Tibial nerve (tissue), 4 donors: ENCODE measurements at places on chromosomes 1 and 21. TPM values are rescaled to one million over a fixed set of nuclear protein-coding genes. Genes with fewer than 3 reads are reported as not detected.

PIK3CD gene
- total RNA-seq = 6.9 TPM

DNA sequence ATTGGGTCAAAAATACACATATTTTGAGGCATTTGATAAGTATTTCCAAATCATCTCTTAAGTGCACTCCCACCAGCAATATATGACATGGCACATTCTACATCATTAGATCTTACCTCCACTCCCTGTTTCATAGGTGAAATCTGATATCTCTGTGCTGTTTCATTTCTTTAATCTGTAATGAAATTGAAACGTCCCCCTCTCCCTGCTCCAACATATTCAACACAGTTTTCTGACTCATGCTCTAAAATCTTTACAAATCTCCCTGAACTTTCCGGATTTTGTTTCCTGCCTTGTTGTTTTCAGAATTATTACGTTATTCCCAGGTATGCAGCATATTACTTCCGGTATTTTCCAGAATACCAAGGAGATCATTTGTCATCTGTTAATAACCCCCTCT is 66.1 kb upstream of the AKT3 start:
- no peaks in the 10 kb centered on the region for H3K27me3 ChIP-seq
- no peak overlapping the region for H3K27ac ChIP-seq
- no peaks in the 10 kb centered on the region for H3K4me1 ChIP-seq
- H3K4me3 ChIP-seq = no peak overlapping the region
- H3K36me3 ChIP-seq = no peaks in the 10 kb centered on the region

GRCh38 chr21:26100573-26100972 is 70.0 kb downstream of the APP start:
- no peaks in the 10 kb centered on the region for H3K27me3 ChIP-seq
- DNase-seq = no peak
- peaks cover 8% of the 10 kb centered on the region for H3K4me1 ChIP-seq
- no peak overlapping the region for H3K4me3 ChIP-seq

DNA sequence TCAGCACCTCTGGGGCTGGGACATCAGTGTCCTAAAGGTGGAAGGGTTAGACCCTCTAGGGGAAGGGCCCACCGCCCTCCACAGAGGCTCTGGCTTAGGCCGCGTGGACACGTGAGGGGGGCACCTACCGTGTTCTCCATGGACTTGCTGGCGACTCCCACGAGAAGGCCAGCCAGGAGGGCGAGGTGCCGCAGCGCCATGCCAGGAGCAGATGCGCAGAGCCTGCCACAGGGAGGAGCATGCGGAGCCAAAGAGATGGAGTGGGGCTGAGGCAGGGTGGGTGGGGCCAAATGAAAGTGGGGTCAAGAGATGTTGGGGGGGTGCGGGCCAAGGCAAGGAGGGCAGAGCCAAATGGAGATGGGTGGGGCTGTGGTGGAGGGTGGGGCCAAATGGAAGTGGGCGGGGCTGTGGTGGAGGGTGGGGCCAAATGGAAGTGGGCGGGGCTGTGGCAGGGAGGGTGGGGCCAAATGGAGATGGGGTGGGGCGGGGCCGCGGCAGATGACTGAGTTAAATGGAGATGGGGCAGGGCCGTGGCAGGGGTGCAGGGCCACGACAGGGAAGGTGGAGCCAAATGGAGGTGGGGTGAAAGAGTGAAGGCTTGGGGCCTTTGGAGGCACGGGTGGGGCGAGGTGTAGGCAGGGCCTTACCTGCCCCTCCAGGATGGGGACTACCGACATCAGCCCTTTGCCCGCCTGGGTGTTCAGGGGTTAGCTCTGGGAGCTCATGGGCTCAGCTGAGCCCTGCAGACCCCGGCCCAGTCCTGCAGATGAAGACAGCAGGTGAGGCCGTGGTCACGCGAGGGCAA is 17.4 kb upstream of the RNF223 start:
- H3K4me1 ChIP-seq = no peaks in the 10 kb centered on the region
- H3K27me3 ChIP-seq = no peaks in the 10 kb centered on the region
- no peak overlapping the region for H3K27ac ChIP-seq
- peaks cover 37% of the 10 kb centered on the region for H3K36me3 ChIP-seq

S100A5 gene
- total RNA-seq = not detected

DNA sequence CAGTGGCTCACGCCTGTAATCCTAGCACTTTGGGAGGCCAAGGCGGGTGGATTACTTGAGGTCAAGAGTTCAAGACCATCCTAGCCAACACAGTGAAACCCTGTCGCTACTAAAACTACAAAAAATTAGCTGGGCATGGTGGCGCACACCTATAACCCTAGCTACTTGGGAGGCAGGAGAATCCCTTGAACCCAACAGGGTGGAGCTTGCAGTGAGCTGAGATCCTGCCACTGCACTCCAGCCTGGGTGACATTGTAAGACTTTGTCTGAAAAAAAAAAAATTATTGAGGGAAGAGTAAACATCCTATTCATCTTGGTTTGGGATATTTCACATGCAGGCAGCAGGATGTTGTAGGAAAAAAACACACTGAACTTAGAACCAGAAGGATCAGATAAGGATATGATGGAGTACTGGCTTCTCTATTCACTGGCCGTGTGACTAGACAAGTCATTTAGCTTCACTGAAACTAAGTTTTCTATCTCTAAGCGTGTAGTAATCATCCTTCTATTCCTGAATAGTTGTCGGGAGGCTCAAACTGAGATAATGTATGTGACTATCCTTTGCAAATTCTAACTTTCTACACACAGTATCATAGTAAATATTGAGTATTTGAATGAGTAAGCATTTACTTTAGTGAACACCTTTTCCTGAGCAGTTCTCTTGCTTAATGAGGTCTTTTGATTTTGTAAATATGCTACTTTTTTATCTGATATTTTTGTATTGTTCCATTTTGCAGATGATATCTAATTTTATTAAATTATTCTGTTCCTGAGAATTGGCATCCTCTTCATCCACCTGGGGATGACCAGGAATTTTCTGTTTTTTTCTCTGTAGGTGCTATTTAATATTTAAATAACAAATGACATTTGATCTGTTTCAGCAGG is 18.2 kb downstream of the CAP1 start:
- peak overlapping the region; percentile 41 for H3K27ac ChIP-seq
- no peaks in the 10 kb centered on the region for H3K36me3 ChIP-seq
- no peak for DNase-seq
- H3K4me1 ChIP-seq = peaks cover 75% of the 10 kb centered on the region

NOTCH2 gene
- 86.7 TPM for total RNA-seq

DNA sequence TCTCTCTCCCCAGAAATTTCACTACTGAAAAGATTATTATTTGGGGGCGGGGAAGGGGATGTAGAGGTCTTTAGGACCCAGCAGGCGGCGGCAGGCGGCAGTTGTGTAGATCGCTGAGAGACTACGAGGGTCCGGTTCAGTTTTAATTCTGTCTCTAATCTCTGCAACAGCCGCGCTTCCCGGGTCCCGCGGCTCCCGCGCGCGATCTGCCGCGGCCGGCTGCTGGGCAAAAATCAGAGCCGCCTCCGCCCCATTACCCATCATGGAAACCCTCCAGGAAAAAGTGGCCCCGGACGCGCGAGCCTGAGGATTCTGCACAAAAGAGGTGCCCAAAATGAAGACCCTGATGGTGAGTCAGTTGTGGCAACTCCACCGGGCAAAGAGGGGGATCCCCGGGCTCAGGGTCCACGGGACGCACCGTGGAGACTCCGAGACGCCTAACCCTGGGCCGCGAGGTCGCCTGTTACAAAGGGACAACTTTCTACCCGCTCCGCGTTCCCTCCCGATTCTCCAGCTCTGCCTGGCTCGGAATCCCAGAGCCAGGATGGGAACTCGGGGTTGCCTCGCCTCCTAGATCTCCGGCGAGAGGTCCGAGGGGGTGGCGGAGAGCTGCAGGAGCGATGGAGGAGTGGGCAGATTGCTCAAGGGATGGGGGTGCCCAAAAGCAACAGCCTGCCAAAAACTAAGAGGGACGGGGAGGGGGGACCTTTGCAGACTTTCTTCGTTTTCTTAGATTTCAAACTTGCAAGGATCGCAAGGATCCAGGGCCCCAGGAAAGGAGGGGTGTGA is at the start of gene ST6GALNAC5:
Gene ST6GALNAC5 (plus strand): TSS at position 139 of the 789 bp plus-strand sequence.
- H3K4me1 ChIP-seq = no peaks in the 10 kb centered on the region
- H3K27ac ChIP-seq = peak within 1 kb of the TSS; percentile 77
- no peaks in the 10 kb centered on the region for H3K27me3 ChIP-seq
- no peaks in the 10 kb centered on the region for H3K36me3 ChIP-seq
- H3K4me3 ChIP-seq = peak within 1 kb of the TSS; percentile 54
- no peak for DNase-seq

LIN28A gene
- total RNA-seq = not detected

DNA sequence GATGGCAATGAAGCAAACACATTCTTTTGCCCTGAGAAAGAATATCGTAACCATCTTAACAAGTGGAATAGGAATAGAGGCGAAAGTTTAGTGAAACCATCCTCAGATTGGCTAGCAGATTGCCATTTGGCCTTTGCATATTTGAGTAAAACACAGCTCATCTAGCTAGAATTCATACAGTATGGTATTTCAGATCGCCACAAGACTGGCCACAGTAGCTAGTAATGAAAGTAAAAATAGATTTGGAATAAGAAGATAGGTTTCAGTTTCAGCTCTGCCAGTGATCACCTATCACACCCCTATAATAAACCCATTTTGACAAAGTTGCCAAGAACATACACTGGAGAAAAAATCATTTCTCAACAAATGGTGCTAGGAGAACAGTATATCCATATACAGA is 294.9 kb downstream of the LRRIQ3 start:
- H3K36me3 ChIP-seq = no peaks in the 10 kb centered on the region
- no peak overlapping the region for H3K4me3 ChIP-seq
- no peaks in the 10 kb centered on the region for H3K27me3 ChIP-seq
- no peak for DNase-seq

GRCh38 chr1:236066828-236067386 is 2.0 kb upstream of the NID1 start:
- no peak overlapping the region for H3K4me3 ChIP-seq
- H3K36me3 ChIP-seq = no peaks in the 10 kb centered on the region
- H3K27me3 ChIP-seq = no peaks in the 10 kb centered on the region
- peak; percentile 36 for DNase-seq
- peak overlapping the region; percentile 96 for H3K27ac ChIP-seq

DNA sequence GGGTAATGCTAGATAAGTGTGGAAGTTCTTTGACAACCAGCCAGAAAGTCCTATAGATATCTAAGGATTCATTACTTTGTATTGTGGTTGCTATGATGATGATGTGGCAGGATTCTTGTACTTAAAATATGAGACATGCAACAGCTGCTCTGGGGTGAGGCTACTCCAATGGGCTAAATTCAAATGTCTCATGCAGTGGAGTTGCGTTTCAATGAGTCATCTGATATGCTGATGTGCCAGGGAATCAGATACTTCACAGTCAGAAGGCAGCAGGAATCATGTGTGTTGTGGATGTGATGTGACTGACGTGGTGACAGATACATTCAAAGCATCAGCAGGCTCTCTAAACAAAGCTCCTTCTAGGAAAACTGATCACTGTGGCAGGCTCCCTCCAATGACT is 66.5 kb downstream of the TSEN15 start:
- no peak overlapping the region for H3K4me3 ChIP-seq
- H3K4me1 ChIP-seq = no peaks in the 10 kb centered on the region
- H3K36me3 ChIP-seq = no peaks in the 10 kb centered on the region
- H3K27ac ChIP-seq = no peak overlapping the region

DNA sequence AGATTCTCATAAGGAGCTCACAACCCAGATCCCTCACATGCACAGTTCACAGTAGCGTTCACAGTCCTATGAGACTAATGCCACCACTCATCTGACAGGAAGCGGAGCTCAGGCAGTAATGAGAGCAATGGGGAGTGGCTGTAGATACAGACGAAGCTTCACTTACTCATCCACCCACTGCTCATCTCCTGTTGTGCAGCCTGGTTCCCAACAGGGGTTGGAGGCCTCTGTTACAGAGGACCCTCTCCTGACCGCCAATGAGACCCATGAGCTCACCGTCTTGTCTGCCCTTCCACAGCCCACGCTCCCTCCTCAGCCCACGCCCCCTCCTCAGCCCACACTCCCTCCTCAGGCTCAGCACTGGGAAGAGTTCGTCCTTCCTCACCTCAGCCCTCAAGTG is 39.6 kb downstream of the RSPH1 start:
- no peaks in the 10 kb centered on the region for H3K27me3 ChIP-seq
- DNase-seq = no peak
- H3K36me3 ChIP-seq = no peaks in the 10 kb centered on the region
- no peak overlapping the region for H3K27ac ChIP-seq
- no peaks in the 10 kb centered on the region for H3K4me1 ChIP-seq
- H3K4me3 ChIP-seq = no peak overlapping the region

PAFAH2 gene
- total RNA-seq = 19.2 TPM

- H3K4me1 ChIP-seq = no peaks in the 10 kb centered on the region
- H3K27ac ChIP-seq = no peak overlapping the region
- H3K4me3 ChIP-seq = no peak overlapping the region
- no peak for DNase-seq
- H3K27me3 ChIP-seq = no peaks in the 10 kb centered on the region
Observed at GRCh38 chr1:14987829-14988603, 165.5 kb upstream of the TMEM51 start.

GRCh38 chr1:181175356-181175910 is 86.9 kb downstream of the IER5 start:
- H3K4me1 ChIP-seq = peaks cover 10% of the 10 kb centered on the region
- no peak overlapping the region for H3K4me3 ChIP-seq
- H3K27me3 ChIP-seq = no peaks in the 10 kb centered on the region
- H3K27ac ChIP-seq = no peak overlapping the region
- DNase-seq = no peak

GRCh38 chr1:16118706-16119105 is 37.2 kb downstream of the EPHA2 start:
- no peak for DNase-seq
- H3K4me1 ChIP-seq = peaks cover 9% of the 10 kb centered on the region
- H3K4me3 ChIP-seq = no peak overlapping the region
- peak overlapping the region; percentile 14 for H3K27ac ChIP-seq
- no peaks in the 10 kb centered on the region for H3K27me3 ChIP-seq

GJC2 gene
- 12.9 TPM for total RNA-seq

GRCh38 chr1:86416343-86416742 is 7.6 kb upstream of the CLCA2 start:
- H3K4me3 ChIP-seq = no peak overlapping the region
- no peaks in the 10 kb centered on the region for H3K27me3 ChIP-seq
- no peak for DNase-seq
- no peak overlapping the region for H3K27ac ChIP-seq

DNA sequence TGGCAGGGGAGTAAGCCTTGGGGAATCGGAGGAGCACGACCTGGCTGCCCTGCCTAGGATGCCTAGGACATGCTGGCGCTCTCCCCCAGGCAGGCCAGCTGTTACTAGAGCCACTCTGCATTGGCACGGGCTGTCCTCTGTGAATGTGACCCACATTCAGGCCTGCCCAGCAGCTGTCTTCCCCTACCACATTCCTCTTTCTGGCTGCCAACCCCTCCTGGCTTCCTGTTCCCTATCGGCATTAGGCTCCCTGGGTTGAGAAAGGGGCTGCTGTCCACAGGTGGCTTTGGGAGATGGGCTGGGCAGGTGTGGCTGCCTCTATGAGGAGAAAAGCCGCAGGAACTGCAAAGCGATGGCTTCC is 2.3 kb upstream of the NFASC start:
- no peaks in the 10 kb centered on the region for H3K4me1 ChIP-seq
- H3K27me3 ChIP-seq = no peaks in the 10 kb centered on the region
